Kidney epithelial cell (primary cell): ENCODE measurements at places on chromosomes 7 and 10. TPM values are rescaled to one million over a fixed set of nuclear protein-coding genes. Genes with fewer than 3 reads are reported as not detected.

The ADCYAP1R1 gene
- 0.07 TPM in 1 of 2 replicates, not detected in the other for total RNA-seq

The GDF2 gene
- total RNA-seq, result not detected in 2 replicates

The C7orf57 gene
- 0.34 TPM in 1 of 2 replicates, not detected in the other for total RNA-seq

The GATA3 gene
- total RNA-seq, result 7.2 and 10.9 TPM in 2 replicates
